Activated CD8-positive, alpha-beta memory T cell treated with anti-CD3 and anti-CD28 coated beads for 48 hours (primary cell): ENCODE measurements at places on chromosomes 5 and 9.

- no peak for DNase-seq
Measured at GRCh38 chr5:170296036-170296934, 1.3 kb downstream of the LCP2 start.

DNA sequence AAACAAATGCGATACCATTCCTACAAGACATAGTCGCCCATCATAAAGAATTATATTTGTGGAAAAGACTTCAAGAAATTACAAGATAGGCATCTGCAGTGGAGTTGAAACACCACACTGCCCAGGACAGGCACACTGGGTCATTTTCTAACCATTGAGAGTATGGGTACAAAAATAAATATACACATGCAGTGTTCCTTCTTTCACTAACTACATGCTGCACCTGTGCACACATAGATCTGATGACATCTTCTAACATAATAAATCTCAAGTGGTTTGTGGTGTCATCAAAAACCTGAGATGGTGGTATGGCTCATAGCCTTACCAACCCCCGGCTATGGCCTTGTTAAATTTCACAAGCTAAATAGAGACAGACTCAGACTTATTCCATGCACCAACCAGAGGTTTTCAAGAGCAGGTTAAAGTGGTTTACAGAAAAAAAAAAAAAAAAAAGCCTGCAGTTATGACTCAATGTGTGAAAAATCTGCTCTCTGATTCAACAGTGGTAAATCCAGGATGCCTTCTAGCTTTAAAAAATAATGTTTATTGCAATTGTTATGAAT lies 12.4 kb upstream of the NFIB start:
- DNase-seq: no peak

DNA sequence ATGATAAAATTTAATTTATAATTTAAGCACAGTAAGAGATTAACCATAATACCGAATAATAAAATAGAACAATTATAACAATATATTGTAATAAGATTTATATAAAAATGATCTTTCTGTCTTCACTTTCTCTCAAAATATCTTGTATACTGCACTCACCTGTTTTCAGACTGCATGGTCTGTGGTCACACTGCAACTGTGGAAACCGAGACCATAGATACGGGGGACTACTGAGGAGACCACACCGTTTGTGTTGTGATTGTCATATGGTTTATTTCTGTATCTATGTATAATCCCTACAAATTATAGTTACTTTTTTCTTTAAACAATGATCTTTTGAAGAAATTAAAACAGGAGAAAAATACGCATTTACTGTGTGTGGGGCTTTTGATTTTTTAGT lies 78.8 kb upstream of the TNFAIP8 start:
- no peak for DNase-seq

DNA sequence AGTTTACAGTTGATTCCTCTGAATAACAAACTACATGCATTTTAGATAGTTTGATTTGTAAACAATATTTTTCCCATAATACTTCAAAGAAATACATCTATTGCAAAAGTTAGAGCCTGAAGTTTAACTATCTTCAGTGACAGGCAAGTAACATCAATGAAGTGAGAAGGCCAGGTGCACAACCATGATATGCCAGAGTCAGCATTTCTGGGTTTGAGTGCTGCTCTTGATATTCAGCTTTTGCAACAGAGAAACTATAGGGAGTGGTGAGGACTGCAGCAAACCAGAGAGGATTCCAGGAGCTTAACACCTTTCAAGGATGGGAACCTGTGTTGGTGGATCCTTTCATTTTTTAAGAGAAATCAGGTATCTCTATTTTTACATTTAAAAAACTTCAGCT lies 79.4 kb upstream of the RASEF start:
- DNase-seq: no peak

GRCh38 chr9:37640246-37640645 lies 10.5 kb upstream of the FRMPD1 start:
- DNase-seq: no peak

- no peak for DNase-seq
Measured at GRCh38 chr5:11619339-11620024, 284.8 kb downstream of the CTNND2 start.

DNA sequence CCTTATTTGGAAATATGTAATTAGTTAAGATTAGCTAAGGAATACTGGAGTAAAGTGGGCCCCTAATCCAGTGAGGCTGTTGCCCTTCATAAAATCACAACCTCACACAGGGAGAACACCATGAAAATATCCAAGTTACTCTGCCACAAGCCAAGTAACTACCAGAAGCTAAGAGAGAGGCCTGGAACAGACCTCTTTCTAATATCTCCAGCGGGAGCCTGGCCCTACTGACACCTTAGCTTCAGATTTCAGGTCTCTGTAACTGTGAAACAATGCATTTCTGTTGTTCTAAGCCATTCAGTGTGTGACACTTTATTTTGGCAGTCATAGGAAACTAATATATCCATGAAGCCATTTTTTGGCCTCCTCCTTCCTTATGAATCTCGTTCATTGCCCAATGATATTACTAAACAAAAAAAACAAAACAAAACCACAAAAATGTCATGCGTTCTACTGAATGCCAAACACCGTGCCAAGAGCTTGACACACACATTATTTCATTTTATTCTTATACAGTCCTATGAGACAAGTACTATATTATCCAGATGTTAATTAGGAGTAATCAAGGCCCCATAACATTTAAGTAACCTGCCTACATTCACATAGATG lies 699.0 kb downstream of the MAT2B start:
- no peak for DNase-seq

GRCh38 chr5:72600391-72600981 lies 93.3 kb upstream of the ZNF366 start:
- DNase-seq: no peak

GRCh38 chr9:89491694-89492093 lies 6.2 kb downstream of the SEMA4D start:
- DNase-seq: no peak

- DNase-seq: no peak
Measured at GRCh38 chr5:43582082-43583005, 20.6 kb upstream of the NNT start.

GRCh38 chr5:141495453-141495811 lies 6.6 kb downstream of the PCDHGC5 start:
- DNase-seq: no peak

GRCh38 chr5:36613771-36614656 lies 7.6 kb downstream of the SLC1A3 start:
- no peak for DNase-seq
